Liver (tissue), 10 donors: ENCODE measurements at places on chromosomes 4 and X. TPM values are rescaled to one million over a fixed set of nuclear protein-coding genes. Genes with fewer than 3 reads are reported as not detected.

Gene UCP1
- polyA plus RNA-seq: not detected

- peak overlapping the region; percentile 89 for H3K4me3 ChIP-seq
- H3K4me1 ChIP-seq: peaks cover 25% of the 10 kb centered on the region
Observed at GRCh38 chr4:145178740-145179280, 1.6 kb downstream of the OTUD4 start.

DNA sequence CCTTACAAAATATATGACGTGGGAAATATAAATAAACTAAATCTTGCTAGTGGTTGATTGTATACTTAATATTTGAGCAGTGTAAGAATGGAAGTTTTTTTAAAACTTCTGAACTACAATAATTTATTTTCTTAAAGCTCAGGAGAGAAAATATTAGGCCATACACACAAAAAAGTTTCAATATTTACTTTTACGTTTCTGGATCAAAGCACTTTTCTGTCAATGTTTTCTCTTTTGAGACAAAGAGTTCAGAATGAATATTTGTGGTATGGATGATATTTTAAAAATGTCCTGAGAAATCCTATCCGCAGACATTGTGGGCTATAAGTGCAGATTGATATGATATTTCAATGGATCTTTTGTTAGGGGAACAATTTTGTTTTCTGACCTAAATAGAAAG, 109.9 kb downstream of the TLL1 start:
- no peak overlapping the region for H3K4me3 ChIP-seq
- H3K27me3 ChIP-seq: no peaks in the 10 kb centered on the region
- no peaks in the 10 kb centered on the region for H3K4me1 ChIP-seq

GRCh38 chr4:75495476-75495875, 18.7 kb downstream of the RCHY1 start:
- H3K27ac ChIP-seq: no peak overlapping the region
- no peaks in the 10 kb centered on the region for H3K4me1 ChIP-seq
- H3K36me3 ChIP-seq: peaks cover 13% of the 10 kb centered on the region
- H3K27me3 ChIP-seq: no peaks in the 10 kb centered on the region
- DNase-seq: no peak

DNA sequence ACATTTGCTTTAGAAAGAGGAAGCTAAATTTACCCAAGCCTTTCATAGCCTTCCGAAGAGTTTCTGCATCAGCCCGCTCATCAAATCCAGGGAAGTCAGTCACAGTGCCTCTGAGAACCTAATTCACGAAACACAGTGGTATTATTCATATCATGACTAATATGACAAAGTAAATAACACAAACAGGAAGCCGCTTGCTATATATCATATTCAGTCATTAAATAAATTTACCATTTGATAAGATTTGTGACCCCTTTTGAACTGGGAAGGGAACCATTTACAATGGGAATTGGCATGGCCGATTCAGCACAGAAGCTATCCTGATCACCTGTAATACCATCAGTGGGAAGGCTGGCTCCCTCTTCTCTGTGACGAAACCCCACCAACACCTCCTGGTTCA, 10.5 kb downstream of the ANXA5 start:
- no peak overlapping the region for H3K27ac ChIP-seq
- H3K4me3 ChIP-seq: no peak overlapping the region
- H3K27me3 ChIP-seq: no peaks in the 10 kb centered on the region
- peaks cover 5% of the 10 kb centered on the region for H3K4me1 ChIP-seq

GRCh38 chrX:111581086-111581485, 69.6 kb downstream of the SERTM2 start:
- H3K27me3 ChIP-seq: no peaks in the 10 kb centered on the region
- no peak overlapping the region for H3K27ac ChIP-seq
- DNase-seq: no peak
- no peak overlapping the region for H3K4me3 ChIP-seq

DNA sequence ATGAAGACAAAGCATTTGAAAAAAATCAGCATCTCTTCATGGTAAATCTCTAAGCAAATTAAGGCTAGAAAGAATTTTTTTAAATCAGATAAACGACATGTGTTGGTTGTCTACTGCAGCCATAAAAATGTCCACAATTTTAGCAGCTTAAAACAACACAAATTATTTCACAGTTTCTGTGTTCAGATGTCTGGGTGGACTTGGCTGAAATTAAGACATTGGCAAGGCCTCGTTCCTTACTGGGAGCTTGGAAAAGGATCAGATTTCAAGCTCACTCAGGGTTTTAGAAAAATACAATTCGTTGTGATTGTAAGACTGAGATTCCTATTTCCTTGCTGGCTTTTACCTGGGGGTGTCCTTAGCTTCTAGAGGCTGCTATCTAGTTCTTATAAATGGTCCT, 1470.6 kb downstream of the PCDH19 start:
- DNase-seq: no peak
- no peaks in the 10 kb centered on the region for H3K4me1 ChIP-seq
- H3K27ac ChIP-seq: no peak overlapping the region
- no peak overlapping the region for H3K4me3 ChIP-seq

Gene ELK1
- 20.2 TPM for polyA plus RNA-seq

Gene TCEAL7
- polyA plus RNA-seq: 0.54 TPM

DNA sequence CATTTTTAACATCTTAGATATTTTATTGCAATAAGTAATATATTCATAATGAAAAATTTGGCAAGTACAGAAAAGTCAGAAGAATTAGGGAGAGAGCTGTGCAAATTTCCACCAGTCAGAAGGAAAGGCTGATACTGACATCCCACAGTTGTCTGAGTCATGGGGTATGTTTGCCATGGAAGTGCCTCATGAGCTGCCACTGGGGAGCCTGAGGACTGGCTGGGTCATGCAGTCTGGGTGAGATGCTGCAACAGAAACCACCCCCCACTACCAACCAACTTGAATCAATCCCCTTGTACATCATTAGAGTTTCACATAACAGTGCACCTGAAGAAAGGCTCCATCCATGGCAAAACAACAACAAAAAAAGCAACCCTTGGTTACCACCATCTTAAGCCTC, 45.2 kb upstream of the ENPP6 start:
- no peaks in the 10 kb centered on the region for H3K27me3 ChIP-seq
- no peak overlapping the region for H3K4me3 ChIP-seq
- no peak overlapping the region for H3K27ac ChIP-seq
- no peak for DNase-seq
- H3K4me1 ChIP-seq: no peaks in the 10 kb centered on the region

Gene TCEAL6
- polyA plus RNA-seq: not detected

Gene PHEX
- 0.01 TPM for polyA plus RNA-seq

Gene KDR
- polyA plus RNA-seq: 19.8 TPM

GRCh38 chr4:165464813-165465381, 86.1 kb downstream of the CPE start:
- H3K27me3 ChIP-seq: no peaks in the 10 kb centered on the region
- no peak overlapping the region for H3K27ac ChIP-seq
- no peaks in the 10 kb centered on the region for H3K36me3 ChIP-seq
- H3K4me1 ChIP-seq: no peaks in the 10 kb centered on the region
- no peak for DNase-seq
- no peak overlapping the region for H3K4me3 ChIP-seq

DNA sequence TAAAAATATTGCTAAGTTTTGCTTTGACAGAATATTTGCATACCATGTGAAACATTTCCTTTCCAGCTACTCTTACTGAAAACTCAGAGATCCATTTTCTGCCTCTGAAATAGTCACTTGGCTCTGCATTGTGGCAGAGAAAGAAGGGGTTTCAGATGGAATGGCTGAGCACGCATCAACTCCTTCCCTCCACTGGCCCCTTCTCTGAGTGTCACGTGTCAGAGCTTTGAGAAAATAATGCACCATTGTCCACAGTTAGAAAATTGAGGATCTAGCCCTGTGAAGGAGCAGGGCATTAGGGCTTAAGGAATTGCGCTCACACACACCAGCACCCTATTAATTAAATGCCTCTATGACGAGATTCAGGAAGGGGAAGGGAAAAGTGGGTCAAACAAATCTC, 78.8 kb upstream of the FAT4 start:
- DNase-seq: no peak
- no peaks in the 10 kb centered on the region for H3K27me3 ChIP-seq

DNA sequence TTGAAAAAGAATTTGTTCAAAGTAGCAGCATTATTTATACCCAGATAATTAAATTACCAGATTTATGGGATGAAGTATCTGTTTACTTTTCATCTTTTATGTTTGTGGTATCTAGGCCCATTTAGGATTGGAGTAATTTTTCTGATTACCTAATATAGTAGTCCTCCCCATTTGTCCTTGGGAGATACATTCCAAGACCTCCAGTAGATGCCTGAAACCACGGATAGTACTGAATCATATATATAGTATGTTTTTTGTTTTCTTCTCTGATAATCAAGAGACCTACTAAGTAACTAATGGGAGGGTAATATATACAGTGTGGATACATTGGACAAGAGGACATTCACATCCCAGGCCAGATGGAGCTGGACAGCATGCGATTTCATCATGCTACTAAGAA, 30.7 kb upstream of the PTPN13 start:
- H3K4me3 ChIP-seq: no peak overlapping the region
- H3K4me1 ChIP-seq: no peaks in the 10 kb centered on the region
- no peak for DNase-seq
- H3K36me3 ChIP-seq: no peaks in the 10 kb centered on the region

DNA sequence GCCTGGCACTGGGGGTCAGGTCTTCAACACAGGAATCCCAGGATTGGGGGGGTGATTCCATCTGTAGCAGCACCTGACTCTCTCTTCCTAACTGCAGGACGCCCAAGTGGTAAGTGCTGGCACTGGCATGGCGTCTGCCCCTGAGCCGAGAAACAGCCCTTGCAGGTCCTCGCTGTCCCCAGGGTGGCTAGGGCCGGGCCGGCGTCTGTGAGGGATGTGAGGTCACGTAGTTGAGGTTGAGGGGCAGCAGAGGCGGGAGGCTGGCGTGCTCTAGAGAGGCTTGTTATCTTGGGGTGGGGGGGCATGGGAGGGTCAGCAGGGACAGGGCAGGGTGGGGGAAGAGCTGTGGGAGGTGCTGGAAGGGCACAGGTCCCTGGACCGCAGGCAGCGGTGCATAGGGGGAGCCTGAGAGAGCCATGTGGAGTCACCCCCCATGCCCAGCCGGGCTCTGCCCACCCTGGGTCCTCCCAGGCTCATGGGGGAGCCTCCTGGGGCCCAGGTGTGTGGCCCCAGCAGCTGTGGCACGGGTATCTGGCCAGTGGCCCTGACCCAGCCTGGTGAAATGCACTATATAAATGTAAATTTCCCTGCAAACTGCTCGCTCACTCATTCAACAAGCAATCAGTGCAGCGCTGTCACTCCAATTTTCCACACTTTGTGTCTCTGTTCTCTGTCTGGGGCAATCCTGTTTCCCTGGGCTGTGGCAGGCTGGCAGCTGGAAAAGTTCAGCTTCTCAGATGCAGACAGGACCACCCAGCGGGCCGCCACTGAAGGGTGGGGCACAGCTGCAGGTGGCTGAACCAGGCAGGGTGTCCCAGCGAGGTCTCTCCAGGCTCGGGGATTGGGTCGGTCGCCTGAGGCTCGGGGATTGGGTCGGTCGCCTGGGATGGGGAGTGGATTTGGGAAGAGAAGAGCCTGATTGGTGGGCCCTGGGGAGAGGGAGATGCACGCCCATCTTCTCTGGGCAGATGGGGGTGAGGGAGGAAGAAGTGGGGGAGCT, 102.2 kb upstream of the NKX1-1 start:
- no peak overlapping the region for H3K27ac ChIP-seq
- no peak overlapping the region for H3K4me3 ChIP-seq
- H3K4me1 ChIP-seq: peaks cover 1% of the 10 kb centered on the region
- H3K27me3 ChIP-seq: no peaks in the 10 kb centered on the region

DNA sequence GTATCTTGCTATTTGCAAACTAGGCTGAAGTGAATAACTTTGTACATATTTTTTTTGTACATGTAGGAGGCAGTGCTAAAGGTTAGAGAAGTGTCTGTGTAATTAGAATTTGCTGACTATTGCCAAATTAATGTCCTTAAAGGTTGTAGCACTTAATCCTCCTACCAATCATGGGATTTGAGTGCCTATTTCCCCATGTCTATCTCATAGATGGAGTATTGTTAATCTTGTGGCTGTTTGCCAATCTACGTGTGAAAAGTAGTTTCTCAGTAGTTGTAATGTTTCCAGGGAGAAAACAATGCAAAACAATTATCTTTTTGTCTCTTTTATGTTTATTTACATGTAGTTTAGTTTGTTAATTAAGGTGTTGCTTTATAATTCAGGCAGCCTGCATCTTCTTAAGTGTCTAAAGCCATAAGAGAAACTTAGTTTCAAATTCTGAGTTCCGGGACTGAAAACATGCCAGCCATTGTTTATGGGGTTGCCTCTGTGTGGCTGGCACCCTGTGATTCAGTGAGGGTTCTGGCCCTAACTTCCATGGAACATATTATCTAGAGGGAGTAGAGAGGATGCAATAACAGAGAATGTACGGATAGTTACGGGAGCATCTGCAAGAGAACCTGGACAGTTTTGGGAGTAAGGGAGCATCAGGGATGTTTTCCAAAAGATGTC, 142.4 kb downstream of the KLHL8 start:
- no peak for DNase-seq
- no peaks in the 10 kb centered on the region for H3K27me3 ChIP-seq
- H3K4me3 ChIP-seq: no peak overlapping the region
- no peaks in the 10 kb centered on the region for H3K36me3 ChIP-seq
- H3K4me1 ChIP-seq: peaks cover 6% of the 10 kb centered on the region
- no peak overlapping the region for H3K27ac ChIP-seq

Gene GYPA
- polyA plus RNA-seq: not detected

Gene CABS1
- not detected for polyA plus RNA-seq

- no peak overlapping the region for H3K27ac ChIP-seq
- H3K36me3 ChIP-seq: no peaks in the 10 kb centered on the region
- H3K27me3 ChIP-seq: no peaks in the 10 kb centered on the region
- no peak overlapping the region for H3K4me3 ChIP-seq
- H3K4me1 ChIP-seq: peaks cover 12% of the 10 kb centered on the region
Observed at GRCh38 chr4:38577462-38577861, 86.5 kb upstream of the KLF3 start.

Gene AREG
- 0.71 TPM for polyA plus RNA-seq

- no peak overlapping the region for H3K27ac ChIP-seq
- H3K4me3 ChIP-seq: no peak overlapping the region
- H3K27me3 ChIP-seq: no peaks in the 10 kb centered on the region
- DNase-seq: no peak
Observed at GRCh38 chr4:184544788-184545409, 70.5 kb upstream of the IRF2 start.

DNA sequence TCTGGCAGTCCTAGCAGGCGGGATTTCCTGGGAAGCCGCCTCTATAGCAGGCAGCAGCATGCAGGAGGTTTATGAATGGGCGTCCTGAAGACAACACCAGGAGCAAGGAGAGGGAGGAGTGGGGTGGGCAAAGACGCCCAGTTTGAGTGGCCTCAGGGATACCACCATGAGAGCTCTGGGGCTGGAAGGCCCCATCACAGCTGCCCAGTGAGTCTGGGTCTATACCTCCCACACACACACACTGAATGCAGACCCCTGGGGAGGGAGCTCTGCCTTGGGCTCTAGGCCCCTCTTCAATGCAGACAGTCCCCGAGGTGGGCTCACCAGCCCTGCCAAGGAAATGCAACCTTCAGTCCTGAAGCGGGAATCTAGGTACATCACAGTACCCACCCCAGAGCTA, 98.6 kb downstream of the AFAP1 start:
- no peaks in the 10 kb centered on the region for H3K36me3 ChIP-seq
- H3K4me1 ChIP-seq: no peaks in the 10 kb centered on the region
- no peak for DNase-seq
- no peak overlapping the region for H3K4me3 ChIP-seq
